Fibroblast of skin of back (primary cell): ENCODE measurements at places on chromosomes 5 and 9.

GRCh38 chr5:139287890-139288635, 5.5 kb upstream of the MATR3 start:
- no peak for DNase-seq

DNA sequence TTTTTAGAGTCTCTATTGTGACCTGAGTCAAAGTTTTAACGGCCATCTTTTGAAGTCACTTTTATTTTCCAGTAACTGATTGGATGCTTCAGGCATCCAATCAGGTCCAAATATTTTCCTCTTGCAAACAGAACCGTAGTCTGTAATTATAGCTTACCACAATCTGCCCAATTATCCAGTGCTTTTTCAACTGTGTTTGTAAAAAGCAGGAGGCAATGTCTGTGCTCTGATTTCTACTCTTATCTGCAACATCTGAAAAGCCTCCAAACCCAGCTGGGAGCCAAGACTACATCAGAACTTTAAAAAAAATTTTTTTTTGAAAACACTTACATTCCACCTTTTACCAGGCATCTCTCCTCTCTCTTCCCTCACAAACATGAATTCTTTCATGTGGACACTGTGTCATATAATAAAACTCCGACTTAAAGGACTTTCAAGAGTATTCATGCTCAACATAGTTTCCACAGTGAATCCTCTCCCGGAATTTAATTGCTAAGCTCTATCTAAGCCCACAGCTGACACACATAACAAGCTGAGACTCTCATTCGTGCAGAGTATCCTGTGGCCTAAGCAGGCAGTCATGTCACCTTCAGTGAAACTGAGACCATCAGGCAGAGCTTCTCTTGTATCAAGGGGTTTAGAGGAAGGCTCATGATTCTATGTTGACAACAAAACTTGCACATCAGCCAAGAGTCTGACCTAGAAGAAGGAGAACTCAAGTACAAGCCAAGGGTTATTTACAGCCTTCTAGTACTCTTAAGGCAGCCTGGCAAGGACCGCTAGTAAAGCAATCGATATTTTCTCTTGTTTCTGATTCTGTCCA, 272.7 kb downstream of the TLE1 start:
- peak; percentile 55 for DNase-seq

- DNase-seq: no peak
Measured at GRCh38 chr5:111469903-111470302, 42.4 kb downstream of the STARD4 start.

GRCh38 chr5:36162810-36163486, 11.0 kb downstream of the SKP2 start:
- DNase-seq: no peak
